ENCODE measurements at places on chromosomes 5 and 9.
A peak's percentile ranks its signal among the peaks of the same experiment; 100 is the strongest.

DNA sequence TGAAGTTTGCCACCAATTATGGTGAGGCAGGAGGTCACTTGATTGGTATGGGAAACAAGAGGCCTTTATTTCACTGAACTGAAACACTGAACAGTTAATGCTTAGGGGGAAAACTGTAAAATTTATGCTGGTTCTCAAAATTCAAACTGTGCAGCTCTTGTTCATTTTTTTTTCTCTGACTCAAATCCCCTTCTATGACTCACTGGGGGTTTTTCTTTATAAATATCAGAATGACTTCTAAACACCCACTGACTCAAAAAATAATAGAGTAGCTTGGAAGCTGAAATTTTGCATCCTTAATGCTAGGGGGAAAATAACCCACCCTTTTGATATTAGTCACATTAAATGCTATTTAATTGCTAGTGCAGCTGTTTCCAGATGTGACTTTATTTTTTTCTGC lies 24.1 kb upstream of the OTP start:
- no peak for DNase-seq

DNA sequence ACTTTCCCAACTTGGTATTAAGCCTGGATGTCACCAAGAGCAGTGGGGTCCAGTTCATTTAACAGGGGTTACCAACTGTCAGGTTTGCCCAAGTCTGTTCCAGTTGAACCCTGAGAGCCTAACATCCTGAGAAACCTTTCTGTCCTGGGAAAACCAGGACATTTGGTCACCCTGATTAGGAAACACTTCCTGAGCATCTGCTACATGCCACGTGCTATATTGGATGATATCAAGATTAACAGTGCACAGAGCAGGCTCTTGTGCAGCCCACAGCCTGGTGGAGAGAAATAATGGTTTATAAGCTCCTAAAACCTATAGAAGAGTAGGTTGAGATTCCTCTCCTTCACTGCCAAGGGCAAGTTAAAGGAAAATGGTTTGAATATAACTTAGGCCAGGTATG lies 102.9 kb upstream of the RAD23B start:
- no peak for DNase-seq

DNA sequence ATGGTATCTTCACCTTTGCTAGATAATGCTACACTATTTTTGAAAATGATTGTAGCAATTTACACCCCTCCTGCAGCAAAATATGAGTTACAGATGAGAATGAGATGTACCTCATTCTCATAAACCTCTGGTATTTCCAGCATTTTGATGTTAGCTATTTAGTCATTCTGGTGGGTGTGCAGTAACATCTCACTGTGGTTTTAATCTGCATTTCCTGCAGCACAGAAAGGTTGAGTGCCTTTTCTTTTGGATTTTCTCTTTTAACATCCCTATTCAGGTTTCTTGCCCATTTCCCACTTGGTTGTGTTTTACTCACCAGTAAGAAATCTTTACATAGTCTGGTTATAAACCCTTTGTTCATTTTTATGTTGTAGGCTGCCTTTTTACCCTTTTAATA lies 206.2 kb downstream of the NR3C1 start:
- DNase-seq: peak; percentile 64

DNA sequence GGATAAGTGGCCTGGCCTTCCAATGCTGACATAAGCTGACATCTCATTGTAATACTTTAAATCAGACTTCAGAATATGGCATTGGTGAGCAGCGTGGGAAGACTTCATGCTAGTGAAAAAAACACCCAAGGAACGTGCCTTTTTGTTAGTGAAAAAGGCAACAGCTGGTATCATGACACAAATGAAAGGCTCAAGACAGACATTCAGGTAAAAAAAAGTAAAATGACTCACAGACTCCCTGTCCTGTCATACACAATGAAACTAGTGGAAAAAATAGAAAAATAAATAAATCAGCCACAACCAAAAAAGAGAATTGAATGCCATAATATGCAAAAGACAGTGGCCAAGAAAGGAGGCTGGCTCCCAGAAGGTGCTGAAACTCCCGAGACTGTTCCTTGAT lies 24.4 kb upstream of the PPP1R2B start:
- DNase-seq: no peak

DNA sequence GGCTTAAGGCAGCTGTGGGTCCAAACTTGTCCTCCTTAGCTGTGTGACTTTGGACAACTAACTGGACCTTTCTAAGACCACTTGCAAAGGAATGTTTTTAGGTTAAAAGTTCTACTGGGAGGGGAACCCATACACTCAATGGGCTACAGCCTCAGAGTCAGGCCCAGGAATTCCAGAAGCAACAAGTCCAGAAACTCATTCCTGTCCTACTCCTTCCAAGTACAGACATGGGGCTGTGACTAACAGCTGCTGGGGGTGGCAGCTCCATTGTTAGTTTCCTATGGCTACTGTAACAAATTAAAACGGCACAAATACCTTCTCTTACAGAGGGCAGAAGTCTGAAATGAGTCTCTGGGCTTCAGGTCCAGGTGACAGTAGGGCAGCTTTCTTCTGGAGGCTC lies 12.4 kb upstream of the AKNA start:
- DNase-seq: no peak

GRCh38 chr9:72462340-72462739 lies 59.1 kb upstream of the TMC1 start:
- peak; percentile 84 for DNase-seq

- no peak for DNase-seq
Observed at GRCh38 chr5:82349652-82350051, 71.5 kb upstream of the RPS23 start.

- DNase-seq: no peak
Observed at GRCh38 chr9:126564128-126564527, 49.6 kb upstream of the LMX1B start.

DNA sequence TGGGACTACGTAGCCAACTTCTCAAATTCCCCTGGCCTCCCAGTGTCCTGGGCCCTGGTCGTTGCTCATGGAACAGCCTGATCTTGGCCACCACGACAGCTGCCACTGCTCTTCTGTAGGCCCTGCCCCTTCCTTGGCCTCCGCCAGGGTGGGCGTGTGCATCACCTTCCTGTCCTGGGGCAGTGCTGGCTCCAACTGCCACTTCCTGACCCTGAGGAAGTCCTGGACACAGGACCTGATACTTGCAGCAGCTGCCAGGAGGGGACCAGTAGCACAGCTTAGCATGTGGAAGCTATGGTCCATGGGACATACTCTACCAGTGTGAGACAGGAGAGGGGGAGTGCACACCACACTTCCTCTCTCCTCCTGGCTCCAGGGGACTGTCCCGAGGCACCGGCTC lies 145.2 kb downstream of the TENT4A start:
- DNase-seq: no peak
